ACHN (cell line): ENCODE measurements at places on chromosomes 6 and 20.
A peak's percentile ranks its signal among the peaks of the same experiment; 100 is the strongest.

DNA sequence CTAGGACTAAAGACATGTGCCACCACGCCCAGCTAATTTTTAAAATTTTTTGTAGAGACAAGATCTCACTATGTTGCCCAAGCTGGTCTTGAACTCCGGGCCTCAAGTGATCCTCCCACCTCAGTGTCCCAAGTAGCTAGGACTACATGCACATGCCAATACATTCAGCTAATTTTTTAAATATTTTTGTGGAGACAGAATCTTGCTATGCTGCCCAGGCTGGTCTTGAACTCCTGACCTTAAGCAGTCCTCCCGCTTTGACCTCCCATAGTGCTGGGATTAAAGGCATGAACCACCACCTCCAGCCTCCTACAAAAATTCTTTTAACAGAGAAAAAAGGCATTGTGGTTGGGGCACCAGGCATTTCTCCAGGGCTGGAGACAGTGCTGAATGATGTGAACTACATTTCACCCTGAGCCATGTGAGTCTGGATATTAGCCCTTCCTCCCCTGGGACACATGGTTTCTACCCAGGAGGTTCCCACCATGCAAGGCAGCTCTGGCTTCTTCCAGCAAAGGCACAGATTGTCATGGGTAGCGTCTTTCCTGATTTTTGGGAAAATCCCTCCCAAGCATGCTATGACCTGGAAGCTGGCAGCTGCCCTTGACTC lies 36.3 kb upstream of the CMTR1 start:
- DNase-seq = no peak

DNA sequence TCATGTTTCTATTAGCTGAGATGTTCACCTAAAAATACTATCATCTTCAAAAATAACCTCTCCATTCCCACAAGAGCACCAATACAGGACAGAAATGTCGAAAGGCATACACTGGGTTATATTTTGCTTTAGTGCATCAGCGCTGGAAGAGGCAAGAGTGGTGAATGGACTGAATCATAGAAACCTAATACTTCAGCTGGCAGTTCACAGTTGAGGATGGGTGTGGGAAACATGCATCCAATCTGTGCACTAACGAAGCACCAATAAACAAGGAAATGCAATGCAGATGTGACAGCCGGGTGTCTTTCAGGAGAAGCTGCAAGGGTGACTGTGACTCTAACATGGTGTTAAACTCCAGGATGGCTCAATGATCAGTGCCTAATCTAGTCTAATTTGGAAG lies 365.8 kb downstream of the ESR1 start:
- DNase-seq = no peak

DNA sequence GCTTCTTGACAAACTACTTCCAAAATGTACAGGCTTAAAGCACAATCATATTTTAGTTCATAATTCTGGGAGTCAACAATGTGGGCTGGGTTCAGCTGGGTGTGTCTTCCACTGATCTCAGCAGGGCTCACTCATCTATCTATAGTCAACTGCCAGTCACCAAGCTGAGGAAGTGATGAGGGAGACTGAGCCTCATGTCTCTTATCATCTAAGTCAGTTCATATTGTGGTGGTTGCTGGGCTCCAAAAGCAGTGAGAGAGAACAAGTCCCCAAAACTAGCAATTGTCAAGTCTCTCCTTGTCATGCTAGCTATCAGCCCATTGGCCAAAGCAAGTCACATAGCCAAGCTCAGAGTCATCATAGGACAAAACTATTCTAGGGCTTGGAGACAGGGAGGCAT lies 465.9 kb upstream of the ARID1B start:
- DNase-seq = no peak

- peak; percentile 12 for DNase-seq
These were observed at the start of gene LAMP5 for GRCh38 chr20:9514461-9515213. Gene LAMP5, plus strand, starts transcription at chr20:9514590. Its CDS starts 263 bp downstream, at chr20:9514853.

DNA sequence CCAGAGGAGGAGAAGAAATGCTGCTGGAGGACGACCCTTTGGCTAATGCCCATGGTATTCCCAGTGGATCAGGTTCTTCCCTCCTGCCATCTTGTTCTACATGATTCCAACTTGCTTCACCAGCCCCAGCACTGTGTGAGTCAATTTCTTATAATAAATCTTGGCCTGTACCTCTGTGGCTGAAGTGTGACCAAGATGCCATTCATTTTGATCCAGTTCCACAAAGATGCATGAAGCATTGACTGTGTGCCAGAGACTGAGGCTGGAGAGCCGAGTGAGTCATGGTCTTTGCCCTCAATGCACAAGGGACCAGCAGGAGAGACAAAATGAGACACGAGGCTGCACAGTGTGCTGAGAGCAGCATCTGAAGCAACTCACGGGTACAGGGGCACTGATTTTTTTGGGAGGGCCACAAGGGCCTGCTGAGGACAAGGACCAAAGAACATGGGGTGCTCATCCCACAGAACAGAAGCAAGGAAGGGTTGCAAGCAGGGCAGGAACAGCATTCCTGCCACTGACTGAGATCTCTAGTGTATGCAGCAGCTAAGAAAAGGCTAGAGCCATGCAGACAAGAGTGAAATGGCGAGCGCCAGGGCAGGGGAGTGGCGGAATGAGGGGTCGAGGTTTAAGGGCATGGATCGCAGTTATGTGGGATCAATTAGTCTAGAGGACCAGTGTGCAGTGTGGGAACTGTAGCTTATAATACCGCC lies 207.0 kb downstream of the THBS2 start:
- no peak for DNase-seq

- DNase-seq = no peak
These were observed 68.1 kb downstream of the PHF20 start for GRCh38 chr20:35839904-35840303.

GRCh38 chr6:69456086-69456485 lies 340.7 kb downstream of the LMBRD1 start:
- DNase-seq = no peak

DNA sequence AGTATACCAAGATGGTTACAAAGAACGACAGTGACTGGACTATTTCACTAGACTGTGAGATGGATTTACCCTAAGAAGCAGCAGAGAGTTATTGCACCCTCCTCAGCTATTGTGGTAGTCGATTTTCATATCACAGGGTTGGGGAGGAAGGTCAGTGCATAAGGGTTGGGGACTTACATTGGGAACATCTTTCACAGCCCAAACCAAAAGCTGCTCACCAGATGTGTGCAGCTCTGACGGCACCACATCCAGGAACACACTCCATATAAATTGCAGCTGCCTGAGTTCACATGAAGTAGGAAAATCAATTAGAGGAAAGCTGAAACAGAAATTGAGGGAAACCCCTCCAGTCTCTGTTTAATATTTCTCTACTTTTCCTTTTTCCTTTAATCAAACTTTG lies 470.5 kb upstream of the NRSN1 start:
- no peak for DNase-seq

GRCh38 chr6:68559716-68560115 lies 75.4 kb upstream of the ADGRB3 start:
- DNase-seq = no peak

DNA sequence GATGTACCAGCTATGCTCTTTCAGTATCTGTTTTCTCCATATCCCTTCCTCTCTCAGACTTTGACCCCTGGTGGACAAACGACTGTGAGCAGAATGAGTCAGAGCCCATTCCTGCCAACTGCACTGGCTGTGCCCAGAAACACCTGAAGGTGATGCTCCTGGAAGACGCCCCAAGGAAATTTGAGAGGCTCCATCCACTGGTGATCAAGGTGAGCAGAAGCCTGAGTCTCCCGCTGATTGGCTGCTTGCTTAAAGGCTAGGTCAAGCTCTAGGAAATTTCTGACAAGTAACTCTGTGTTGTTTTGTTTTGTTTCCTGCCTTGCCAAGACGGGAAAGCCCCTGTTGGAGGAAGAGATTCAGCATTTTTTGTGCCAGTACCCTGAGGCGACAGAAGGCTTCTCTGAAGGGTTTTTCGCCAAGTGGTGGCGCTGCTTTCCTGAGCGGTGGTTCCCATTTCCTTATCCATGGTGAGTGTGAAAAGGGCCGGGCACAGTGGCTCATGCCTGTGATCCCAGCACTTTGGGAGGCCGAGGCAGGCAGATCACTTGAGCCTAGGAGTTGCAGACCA lies 28.6 kb downstream of the C6orf89 start:
- DNase-seq = peak; percentile 80

DNA sequence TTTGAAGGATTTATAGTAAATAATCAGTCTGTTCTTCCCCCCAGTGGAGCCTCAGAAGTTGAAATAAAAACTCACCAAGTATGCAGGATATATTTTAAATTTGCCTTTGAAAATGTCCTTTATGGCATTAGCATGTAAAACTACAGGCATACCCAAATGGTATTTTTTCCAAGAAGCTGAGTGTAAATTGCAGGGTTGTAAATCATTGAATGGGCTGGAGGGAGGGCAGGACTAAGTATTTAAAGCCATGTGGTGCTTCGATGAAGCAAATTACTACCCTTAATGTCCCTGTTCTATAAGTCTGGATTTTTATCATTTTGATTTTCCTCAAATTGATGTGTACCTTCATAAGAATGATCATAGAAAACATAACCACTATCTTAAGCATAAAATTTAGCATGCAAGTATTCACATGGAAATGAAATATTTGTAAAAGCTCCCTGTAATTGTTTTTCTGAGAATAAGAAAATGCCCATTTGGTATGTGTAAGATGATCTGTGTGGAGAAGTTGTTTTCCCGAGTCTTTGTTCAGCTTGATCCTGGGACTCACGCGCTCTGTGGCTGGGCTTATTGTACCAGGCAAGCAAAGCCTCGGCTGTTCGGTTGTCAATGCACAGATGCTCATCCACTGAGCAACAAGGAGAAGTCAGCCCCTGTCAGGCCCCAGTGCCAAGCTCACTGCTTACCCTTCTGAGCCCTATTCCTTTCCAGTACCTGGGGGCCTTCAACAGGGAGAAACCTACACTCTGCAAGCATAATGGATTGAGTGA lies 66.7 kb downstream of the CD164 start:
- no peak for DNase-seq

DNA sequence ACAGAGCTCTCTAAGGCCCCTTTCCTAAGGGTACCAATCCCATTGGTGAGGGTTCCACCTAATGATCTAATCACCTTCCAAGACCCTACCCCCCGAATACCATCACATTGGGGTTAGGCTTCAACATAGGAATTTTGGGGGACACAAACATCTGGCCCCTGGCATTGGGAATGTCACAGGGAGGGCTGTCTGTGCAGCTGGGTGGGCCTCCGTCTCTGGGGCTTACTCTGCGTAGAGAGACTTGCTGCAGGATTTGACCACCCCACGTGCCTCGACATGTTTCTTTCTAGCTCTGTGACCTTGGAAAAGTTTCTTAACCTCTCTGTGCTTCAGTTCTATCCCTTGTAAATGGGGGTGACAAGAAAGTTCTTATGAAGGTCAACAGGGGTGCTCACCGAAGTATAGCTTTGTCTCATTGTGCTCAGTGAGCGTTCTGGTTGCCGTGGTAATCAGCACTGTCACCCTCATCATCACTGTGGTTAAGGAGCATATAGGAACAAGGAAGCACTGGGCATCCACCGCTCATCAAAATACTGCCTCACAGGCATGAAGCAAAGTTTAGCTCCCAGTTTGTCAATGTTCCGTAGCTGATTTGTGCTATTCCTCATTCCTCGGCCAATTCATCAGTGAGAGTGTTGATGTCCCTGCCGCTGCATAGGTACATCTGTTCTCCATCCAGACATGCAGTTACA lies 152.8 kb downstream of the SYCP2 start:
- DNase-seq = no peak

GRCh38 chr6:140201787-140202458 lies 827.5 kb upstream of the CITED2 start:
- DNase-seq = no peak

DNA sequence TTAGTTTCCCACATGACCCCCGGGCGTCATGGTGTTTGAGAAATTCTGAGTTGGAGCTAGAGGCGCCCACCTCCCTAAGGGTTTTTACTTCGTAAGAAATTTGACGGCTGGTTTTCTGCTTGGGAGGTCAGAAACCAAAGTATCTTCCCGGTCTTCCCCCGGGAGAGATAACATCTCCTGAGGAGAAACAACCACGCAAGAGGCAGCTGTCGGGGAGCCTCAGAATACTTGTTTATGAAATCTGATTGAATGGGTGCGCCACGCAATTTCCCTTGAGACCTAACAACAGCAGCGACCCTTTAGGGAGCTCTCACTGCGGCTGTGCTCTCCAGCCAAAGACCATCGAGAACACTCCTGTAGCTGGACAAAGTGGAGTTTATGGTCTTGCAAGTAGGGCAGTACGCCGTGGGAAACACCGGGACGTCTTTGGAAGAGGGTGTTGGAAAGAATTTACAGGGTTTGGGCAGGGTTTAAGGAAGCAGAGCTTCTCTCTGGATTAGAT lies 608 bp upstream of the EIF2S2 start:
- DNase-seq = peak; percentile 20

DNA sequence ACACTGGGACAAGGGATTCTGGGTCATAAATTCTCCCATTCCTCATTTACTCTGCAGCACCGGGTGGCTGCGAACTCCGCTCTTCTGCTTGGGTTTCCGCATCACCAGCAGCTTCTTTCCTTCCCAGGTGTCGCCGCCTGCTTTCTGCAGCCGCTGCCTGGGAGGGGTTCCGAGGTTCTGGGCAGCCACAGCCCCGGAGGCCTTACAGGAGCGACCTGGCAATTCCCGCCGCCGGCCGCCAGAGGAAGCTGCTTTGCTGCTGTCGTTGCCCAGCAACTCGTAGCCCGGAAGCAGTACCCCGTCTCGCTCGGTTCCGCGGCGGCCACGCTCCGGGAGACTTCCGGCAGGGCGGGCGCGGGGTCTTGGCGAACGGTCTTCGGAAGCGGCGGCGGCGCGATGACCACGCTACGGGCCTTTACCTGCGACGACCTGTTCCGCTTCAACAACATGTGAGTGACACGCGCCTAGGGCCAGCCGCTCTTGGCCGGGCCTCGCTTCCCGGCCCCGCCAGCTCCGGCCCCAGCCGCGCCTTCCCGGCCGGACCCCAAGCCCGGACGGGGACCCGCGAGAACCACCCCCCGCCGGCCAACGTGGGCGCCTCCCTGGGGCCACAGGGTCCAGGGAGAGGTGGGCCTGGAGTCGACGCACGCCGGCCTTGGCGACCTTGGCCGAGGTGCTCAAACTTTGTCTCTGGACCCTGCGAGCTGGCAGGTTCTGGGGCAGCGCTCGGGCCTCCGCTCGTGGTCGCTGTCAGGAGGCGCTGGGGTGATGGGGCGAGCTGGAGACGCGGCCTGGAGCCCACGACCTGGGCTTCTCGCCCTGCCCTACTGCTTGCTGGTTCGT lies at the start of gene NAA20:
Gene NAA20 (plus strand): TSS at position 362 of the 843 bp plus-strand sequence. CDS start 35 bp downstream, at position 397.
- DNase-seq = peak; percentile 89
